CD4-positive, alpha-beta T cell treated with Interleukin-6 for 4 hours (primary cell): ENCODE measurements at places on chromosomes 5 and 9.

DNA sequence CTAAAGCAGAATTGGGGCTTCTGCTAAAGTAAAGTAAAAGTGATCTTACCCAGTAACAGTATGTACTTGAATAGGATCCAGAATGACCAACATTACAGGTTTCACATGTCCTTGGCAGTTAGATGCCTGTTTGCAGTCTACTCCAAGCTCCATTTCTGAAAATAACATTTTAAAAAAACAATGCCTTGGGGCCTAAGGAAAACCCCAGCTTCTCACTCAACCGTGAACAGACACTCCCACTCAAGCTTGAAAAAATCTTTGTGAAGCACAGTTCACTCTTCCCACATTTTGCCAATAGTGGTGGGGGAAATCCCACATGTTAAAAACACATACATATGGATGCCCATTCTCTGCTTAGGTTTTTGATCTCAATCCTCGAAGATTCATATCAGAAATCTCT is 304.1 kb downstream of the ARRDC3 start:
- no peak for DNase-seq

DNA sequence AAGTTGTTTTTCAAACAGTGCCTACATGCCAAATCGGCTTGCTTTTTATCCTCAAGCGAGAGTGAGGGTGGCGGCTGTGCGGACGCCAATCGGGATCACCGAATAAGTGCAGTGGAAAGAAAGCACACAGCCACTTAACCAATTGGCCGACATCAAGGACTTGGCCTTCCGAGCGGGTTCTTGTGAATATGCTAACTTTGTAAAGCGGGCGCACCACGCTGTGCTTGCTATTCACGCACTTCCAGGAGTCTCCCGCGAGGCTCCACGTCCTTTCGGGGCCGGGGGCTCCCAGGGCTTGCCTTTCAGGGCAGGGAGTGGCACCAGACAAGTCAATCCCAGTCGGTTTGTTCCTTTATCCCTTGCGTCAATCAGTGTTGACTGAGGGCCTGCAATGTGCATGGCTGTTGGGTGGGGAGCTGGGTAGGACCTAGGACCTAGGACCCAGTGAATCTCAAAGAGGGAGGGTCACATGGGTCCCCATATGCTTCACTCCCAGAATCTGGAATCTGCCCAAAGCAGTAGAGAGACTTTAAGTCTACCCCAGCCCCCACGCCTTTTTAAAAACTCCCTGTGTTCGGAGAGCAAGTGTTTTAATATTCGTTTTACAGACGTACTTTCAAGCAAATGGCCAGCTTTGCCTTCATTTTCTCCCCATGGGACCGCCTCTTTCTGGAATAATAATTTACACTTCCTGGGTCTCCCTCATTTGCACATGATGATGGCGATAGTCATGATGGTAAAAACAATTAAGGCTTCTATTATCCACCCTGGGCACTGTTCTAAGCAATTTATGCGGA is 2.0 kb upstream of the GCNT4 start:
- peak; percentile 48 for DNase-seq

- DNase-seq, result no peak
Measured at GRCh38 chr5:36717131-36717695, 110.8 kb downstream of the SLC1A3 start.

GRCh38 chr5:151351671-151352070 is 4.3 kb upstream of the SLC36A2 start:
- DNase-seq, result no peak

GRCh38 chr5:81424728-81425127 is 30.8 kb upstream of the ACOT12 start:
- no peak for DNase-seq
